ENCODE measurements at places on chromosomes 7 and 10. TPM values are rescaled to one million over a fixed set of nuclear protein-coding genes. Genes with fewer than 3 reads are reported as not detected.

Gene PRKCQ
- total RNA-seq, result 2.4 TPM

Gene LDB1
- total RNA-seq, result 38.0 TPM

Gene SPDYE2
- 2.6 TPM for total RNA-seq

Gene MTURN
- 106 TPM for total RNA-seq

Gene THNSL1
- 7.9 TPM for total RNA-seq

Gene NKX1-2
- not detected for total RNA-seq

Gene MEOX2
- 6.5 TPM for total RNA-seq

Gene HOXA2
- total RNA-seq, result 0.24 TPM

Gene MYL10
- total RNA-seq, result not detected

Gene CUX1
- 92.0 TPM for total RNA-seq

Gene COBL
- total RNA-seq, result 5.3 TPM

Gene EBF3
- total RNA-seq, result 3.6 TPM

Gene PTEN
- 114 TPM for total RNA-seq

Gene INMT
- total RNA-seq, result 151 TPM

Gene SLC26A3
- 6.3 TPM for total RNA-seq

Gene NAT16
- total RNA-seq, result 1.2 TPM

Gene ACSM6
- 0.96 TPM for total RNA-seq

Gene DIP2C
- total RNA-seq, result 24.8 TPM

Gene OPN4
- total RNA-seq, result 0.48 TPM

Gene GSTO2
- 1.2 TPM for total RNA-seq

Gene SLC26A5
- not detected for total RNA-seq

Gene ZWINT
- 6.3 TPM for total RNA-seq

Gene HPSE2
- total RNA-seq, result 18.8 TPM
